ENCODE measurements at places on chromosomes 2 and 18.

- DNase-seq: peak; percentile 60
Observed at GRCh38 chr2:136281281-136282114, 163.5 kb upstream of the CXCR4 start.

- DNase-seq: no peak
Observed at GRCh38 chr18:44356566-44357157, 324.0 kb upstream of the SETBP1 start.

- no peak for DNase-seq
Observed at GRCh38 chr2:207662203-207662602, 37.0 kb upstream of the METTL21A start.

DNA sequence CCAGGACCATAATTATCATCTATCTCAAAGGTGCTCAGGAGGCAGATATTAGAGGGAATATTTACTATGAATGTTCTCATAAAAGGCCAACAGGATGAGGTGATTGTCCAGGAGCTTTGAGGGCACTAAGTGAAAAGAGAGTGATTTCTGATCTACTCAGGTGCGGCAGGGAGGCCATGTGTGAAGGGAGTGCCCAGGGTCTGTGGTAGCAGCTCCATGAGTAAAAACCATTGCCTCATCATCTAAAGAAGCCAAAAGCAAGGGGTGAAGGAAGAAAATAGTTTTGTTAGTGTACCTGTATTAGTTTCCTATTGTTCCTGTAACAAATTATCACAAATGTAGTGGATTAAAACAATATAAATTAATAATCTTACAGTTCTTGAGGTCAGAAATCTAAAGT, 22.5 kb downstream of the RND3 start:
- no peak for DNase-seq

DNA sequence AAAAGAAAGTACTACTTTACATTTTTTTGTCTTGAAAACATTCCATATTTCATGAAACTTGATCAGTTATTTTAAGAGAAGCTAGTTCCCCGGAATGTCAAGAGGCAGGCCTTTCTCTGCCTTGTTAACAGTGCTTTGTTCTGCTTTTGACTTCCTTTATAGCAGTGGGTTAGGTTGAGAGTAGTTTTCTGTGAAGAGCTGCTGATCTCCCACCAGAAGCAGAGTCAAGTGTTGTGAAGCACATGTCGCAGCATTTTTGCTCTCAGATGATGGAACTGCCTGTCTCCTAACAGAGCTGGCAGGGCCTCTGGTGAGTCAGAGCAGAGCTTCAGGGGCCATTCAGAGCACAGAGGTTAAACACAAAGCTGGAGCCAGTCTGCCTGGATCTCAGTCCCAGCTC, 871.8 kb downstream of the SLC4A3 start:
- no peak for DNase-seq

- DNase-seq: no peak
Observed at GRCh38 chr2:211760103-211760502, 778.5 kb downstream of the ERBB4 start.

Measured in activated T-cell treated with anti-CD3 and anti-CD28 coated beads, Interleukin-2, amount 50 U/mL, for 24 hours (primary cell).